Activated CD4-positive, alpha-beta T cell treated with anti-CD3 and anti-CD28 coated beads, Interleukin-2, amount 10 ng/mL, durations not matched to agents 24 days and 14 days (primary cell): ENCODE measurements at places on chromosomes 2 and 18. TPM values are rescaled to one million over a fixed set of nuclear protein-coding genes. Genes with fewer than 3 reads are reported as not detected.

- H3K36me3 ChIP-seq, result peaks cover 30% of the 10 kb centered on the region
- peak overlapping the region; percentile 46 for H3K4me3 ChIP-seq
- DNase-seq, result no peak
- no peaks in the 10 kb centered on the region for H3K27me3 ChIP-seq
- peak overlapping the region; percentile 29 for H3K27ac ChIP-seq
These were observed 29.2 kb downstream of the ANKRD44 start for GRCh38 chr2:197281421-197281820.

DNA sequence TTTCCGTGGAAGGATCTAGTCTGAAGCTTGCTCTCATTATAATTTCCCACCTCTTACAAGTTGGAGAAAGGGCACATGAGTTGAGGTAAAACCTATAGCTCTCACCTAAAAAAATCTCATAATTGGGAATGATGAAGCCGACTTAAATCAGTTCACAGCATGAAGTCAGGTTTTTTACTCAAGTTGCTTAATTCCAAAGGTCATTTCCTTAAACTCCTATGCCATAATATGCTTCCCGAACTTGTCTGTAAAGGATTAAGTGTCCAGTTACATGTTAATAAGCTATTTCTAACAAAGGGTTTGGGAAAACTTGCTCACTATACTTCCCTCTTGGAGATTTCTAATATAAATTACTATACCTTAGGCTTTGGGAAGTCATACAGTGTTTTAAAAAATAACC, 481.2 kb downstream of the NUP35 start:
- no peaks in the 10 kb centered on the region for H3K27me3 ChIP-seq
- H3K27ac ChIP-seq, result no peak overlapping the region
- no peaks in the 10 kb centered on the region for H3K36me3 ChIP-seq
- no peaks in the 10 kb centered on the region for H3K4me1 ChIP-seq
- no peak for DNase-seq

- no peaks in the 10 kb centered on the region for H3K36me3 ChIP-seq
- H3K27me3 ChIP-seq, result no peaks in the 10 kb centered on the region
- no peak for DNase-seq
- H3K4me3 ChIP-seq, result no peak overlapping the region
These were observed 506.1 kb downstream of the PTPRM start for GRCh38 chr18:8073167-8073566.

DNA sequence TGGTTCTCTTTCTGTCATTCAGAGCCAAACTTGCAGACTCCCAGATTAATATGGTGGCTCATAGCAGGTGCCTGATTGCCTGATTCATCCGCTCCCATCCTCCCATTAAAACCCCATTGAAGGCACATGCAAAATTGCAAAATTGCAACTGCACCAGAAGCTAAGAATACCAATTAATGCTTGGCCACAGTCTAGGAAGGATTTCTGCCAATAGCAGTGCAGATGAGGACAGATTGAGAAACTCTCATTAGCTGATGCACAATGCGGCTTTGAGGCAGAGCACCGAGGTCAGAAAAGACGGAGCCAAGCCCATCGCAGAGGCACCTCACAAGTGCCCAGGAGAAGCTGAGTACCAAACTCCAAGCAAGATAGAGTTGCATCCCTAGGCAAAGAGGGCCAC, 172.8 kb downstream of the ARL4C start:
- DNase-seq, result no peak
- H3K36me3 ChIP-seq, result peaks cover 5% of the 10 kb centered on the region
- H3K27ac ChIP-seq, result peak overlapping the region; percentile 87
- H3K27me3 ChIP-seq, result no peaks in the 10 kb centered on the region
- H3K4me3 ChIP-seq, result peak overlapping the region; percentile 17
- peaks cover 39% of the 10 kb centered on the region for H3K4me1 ChIP-seq

DNA sequence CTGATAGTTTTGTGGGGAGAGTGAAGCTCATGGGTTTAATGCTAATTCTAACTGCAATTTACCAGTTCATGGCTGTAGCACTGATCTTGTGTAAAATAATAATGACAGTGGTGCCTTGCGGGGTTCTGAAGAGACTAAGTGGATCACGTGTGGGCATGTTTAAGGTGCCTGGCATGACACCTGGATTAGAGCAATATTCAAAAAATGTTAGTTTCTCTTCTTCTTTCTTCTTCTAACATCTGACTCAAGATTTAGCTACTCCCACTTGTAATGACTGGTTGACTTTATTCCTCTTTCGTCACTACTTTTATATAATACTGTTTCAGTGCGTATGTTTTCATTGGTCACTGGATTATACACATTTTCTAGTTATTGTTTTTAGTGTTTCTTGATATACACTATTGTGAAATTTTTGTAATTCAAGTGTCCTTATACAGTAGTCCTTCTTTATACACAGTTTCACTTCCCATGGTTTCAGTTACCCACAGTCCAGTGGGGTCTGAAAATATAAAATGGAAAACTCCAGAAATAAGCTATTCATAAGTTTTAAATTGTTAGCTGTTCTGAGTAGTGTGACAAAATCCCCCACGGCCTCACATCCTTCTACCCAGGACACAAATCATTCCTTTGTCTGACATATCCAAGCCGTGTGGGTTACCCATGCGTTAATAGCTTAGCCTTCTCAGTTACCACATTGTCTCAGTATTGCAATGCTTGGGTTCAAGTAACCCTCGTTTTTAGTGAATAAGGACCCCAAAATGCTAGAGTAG, 662.2 kb upstream of the CNTNAP5 start:
- H3K36me3 ChIP-seq, result no peaks in the 10 kb centered on the region
- H3K27me3 ChIP-seq, result no peaks in the 10 kb centered on the region
- no peaks in the 10 kb centered on the region for H3K4me1 ChIP-seq
- H3K4me3 ChIP-seq, result no peak overlapping the region
- H3K27ac ChIP-seq, result no peak overlapping the region
- DNase-seq, result no peak

DNA sequence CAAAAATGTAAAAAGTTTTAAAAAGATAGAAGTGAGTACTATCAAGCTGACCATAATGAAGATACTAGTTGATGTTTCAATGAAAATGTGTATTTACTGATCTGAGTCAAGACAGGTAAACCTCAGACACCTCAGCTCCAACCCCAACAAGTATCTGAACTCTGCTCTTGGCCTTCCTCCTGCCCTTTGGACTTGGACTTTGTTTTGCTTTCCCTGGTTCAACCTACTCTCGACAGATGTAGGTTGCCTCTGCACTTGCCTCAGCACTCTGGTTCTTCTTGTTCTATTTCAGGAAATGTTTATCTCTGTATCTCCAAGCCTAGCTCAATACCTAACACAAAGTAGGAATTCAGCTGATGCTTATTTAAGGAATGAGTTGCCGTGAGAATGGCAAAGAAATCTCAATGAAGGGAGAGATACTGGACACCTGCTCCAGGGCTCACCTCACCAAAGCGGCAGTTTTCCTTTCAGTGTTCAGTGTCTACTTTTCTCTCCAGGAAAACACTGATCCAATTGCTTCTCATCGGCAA, 248.8 kb upstream of the CTAGE1 start:
- no peak overlapping the region for H3K4me3 ChIP-seq
- H3K4me1 ChIP-seq, result no peaks in the 10 kb centered on the region
- no peak overlapping the region for H3K27ac ChIP-seq

GRCh38 chr2:150513647-150514046, 26.2 kb upstream of the RND3 start:
- H3K27ac ChIP-seq, result no peak overlapping the region
- no peak for DNase-seq
- no peaks in the 10 kb centered on the region for H3K4me1 ChIP-seq
- no peaks in the 10 kb centered on the region for H3K27me3 ChIP-seq
- H3K36me3 ChIP-seq, result no peaks in the 10 kb centered on the region

The AQP12A gene
- total RNA-seq, result not detected in 2 replicates

The C2orf78 gene
- total RNA-seq, result 0.07 TPM in 1 of 2 replicates, not detected in the other

The DNER gene
- not detected in 2 replicates for total RNA-seq

The SIX3 gene
- total RNA-seq, result not detected in 2 replicates
